ENCODE measurements at places on chromosomes 6 and 20. TPM values are rescaled to one million over a fixed set of nuclear protein-coding genes. Genes with fewer than 3 reads are reported as not detected.

The CNR1 gene
- total RNA-seq = not detected

The KCNQ5 gene
- total RNA-seq = 0.20 TPM

The LINC00237 gene
- not detected for total RNA-seq

The TFAP2A gene
- total RNA-seq = 37.0 TPM

The TOX2 gene
- total RNA-seq = 30.1 TPM

The BLTP3A gene
- 22.3 TPM for total RNA-seq

The TBC1D7 gene
- total RNA-seq = 29.2 TPM

The TSPO2 gene
- not detected for total RNA-seq

DNA sequence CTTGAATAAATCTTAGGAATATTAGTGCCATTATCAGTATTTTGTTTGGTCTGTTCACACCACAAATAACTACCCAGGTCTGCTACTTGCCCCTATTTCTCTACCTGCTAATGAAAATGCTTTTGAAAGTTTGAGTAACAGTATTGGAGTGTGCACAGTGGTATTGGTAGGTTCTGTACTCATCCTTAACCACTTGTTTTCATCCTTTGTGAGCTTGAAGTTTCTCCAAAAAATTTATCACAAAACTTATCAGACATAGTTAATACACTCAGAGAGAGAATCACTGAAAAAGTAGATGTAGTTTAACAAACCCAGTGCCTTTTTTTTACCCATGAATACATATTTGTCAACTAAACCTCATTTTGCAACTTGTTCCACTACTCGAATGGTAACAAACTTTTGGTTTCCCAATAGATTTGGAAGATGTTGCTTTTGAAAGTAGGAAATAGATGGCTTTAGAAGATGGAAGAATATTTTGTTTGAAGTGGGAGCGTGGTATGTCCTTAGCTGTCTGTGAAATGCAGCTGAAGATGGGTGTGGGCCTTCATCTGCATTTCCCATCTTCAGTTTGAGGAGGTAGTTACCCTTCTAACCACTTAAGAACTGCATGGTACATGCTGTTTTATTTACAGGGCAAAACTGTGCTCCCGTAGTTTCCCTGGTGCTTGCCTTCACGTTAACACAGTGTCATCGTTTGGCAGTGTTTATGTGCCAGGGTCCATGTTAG is 9.0 kb downstream of the PTPN1 start:
- DNase-seq = no peak

- DNase-seq = no peak
Measured at GRCh38 chr6:100266494-100267401, 198.0 kb downstream of the SIM1 start.

- DNase-seq = no peak
Measured at GRCh38 chr6:7996538-7997111, 67.6 kb downstream of the BLOC1S5 start.

DNA sequence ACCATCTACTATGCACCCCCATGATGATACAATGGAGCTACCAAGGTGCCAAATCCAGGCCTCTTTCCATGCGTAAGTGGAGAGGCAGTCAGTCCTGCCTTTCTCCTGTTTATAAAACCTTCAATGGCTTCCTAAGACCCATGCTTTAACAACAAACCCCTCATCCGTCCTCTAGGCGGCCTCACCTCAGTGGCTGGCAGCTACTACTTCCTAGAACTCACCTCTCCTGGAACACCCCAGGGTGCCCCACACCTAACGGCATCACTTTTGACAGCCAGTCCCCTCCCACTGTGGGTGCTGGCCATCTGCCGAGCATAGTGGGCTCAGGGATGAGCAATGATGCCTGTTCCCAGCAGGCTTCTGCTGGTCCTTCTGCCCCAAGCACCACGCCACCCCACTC is 80.0 kb upstream of the TAB2 start:
- DNase-seq = no peak

DNA sequence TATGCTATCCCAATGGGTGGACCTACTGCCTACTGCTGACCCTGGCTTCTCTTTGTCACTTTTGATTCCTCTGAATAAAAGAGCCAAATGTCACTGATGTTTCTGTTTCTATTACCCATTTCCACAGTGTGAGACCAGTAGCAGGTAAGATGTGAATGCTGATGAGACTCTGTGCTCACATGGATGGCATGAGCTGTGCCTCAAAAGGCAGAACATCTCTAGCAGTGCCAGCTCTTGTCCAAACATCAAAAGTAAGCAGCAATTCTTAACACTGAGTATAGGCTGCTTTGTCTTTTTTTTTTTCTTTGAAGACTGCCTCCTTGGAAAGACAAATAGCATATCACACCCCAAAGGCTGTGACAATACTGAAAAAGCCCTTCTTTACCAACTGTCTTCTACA is 459.2 kb upstream of the RUNX2 start:
- no peak for DNase-seq

- no peak for DNase-seq
Measured at GRCh38 chr20:57055345-57055744, 211.1 kb downstream of the BMP7 start.

- no peak for DNase-seq
Measured at GRCh38 chr20:38136421-38137245, 28.4 kb downstream of the TGM2 start.

DNA sequence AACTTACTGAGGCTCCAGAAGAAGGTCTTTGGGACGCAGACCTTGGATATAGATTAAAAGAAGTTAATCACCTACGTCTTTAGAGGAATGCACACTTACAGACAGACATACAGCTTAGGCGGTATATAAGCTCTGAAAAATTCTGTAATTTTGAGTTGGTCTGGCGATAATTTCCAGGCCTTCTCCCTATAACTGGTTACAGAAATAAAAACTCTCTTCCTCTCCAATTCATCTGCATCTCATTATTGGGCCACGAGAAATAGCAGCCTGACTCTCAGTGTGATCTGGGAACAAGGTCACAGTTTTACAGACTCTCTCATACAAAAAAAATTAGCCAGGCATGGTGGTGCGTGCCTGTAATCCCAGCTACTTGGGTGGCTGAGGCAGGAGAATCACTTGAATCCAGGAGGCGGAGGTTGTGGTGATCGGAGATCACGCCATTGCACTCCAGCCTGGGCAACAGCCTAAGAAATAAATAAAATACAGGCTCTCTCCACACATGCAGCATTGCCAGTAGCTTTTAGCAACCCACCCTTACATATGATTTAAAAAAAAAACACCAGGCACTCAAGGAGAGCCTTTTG is 4.7 kb downstream of the ZBTB24 start:
- DNase-seq = no peak

DNA sequence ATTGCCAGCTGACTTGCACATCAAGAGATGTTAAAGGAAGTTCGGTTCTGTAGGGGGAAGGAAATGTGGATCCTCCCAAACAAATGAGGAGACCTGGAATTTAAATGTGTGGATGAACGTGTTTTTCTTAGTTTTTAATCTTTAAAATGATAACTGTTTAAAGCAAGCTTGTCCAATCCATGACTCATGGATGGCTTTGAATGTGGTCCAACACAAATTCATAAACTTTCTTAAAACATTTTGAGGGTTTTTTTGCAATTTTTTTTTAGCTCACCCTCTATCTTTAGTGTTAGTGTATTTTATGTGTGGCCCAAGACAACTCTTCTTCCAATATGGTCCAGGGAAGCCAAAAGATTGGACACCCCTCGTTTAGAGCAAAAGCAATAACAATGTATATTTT is 12.6 kb downstream of the TUBB2B start:
- DNase-seq = no peak

GRCh38 chr20:44544263-44544662 is 22.4 kb upstream of the SERINC3 start:
- DNase-seq = no peak

DNA sequence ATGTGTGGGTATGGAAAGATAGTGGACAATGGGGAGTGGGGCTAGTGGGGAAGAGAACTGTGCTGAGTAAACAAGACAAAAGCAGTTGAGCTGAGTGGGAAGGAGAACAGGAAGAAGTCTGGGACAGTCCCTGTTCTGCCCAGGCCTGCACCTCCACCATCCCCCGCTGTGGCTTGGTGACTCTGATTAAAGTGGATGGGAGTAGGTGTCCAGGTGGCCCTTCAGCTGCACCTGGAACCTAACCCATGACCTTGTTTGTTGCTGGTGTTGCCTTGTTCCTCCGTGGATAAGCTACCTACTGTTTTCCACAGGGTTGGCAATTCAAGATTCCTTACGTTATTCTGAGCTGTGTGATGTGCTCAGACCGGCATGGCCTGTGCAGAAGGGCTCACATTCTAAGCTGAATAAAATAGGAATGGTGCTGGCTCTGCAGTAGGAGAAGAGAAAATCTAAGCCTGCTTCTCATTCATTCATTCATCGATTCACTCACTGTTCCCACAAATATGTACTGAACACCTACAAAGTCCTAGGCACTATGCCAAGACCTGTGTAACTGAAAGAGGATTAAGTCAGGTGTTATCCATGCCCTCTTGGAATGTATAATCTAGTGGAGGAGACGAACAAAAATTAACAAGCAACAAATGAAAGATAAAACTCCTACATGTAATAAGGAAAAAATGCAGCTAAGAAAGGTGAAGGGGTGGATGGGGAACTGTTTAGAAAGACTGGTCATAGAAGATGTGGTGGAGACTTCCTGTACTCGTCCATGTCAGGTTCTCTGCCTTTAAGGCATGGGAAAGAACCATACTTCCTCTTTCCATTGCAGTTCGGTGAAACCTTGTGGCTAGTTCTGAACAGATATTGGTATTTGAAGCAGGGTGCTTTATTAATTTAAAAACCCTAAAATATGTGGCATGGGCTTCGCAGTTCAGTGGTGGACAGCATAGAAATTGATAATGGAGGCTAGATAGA is 10.1 kb upstream of the CALHM6 start:
- no peak for DNase-seq

GRCh38 chr20:35891375-35891774 is 62.9 kb downstream of the SCAND1 start:
- DNase-seq = no peak

- DNase-seq = no peak
Measured at GRCh38 chr6:123931928-123932327, 128.3 kb downstream of the NKAIN2 start.

- no peak for DNase-seq
Measured at GRCh38 chr20:61805365-61805764, 260.3 kb downstream of the TAF4 start.

GRCh38 chr6:148239801-148240460 is 102.7 kb upstream of the SASH1 start:
- DNase-seq = no peak

GRCh38 chr6:53984581-53984980 is 126.7 kb upstream of the MLIP start:
- DNase-seq = no peak

- DNase-seq = no peak
Measured at GRCh38 chr6:140970485-140970884, 1162.2 kb upstream of the GJE1 start.

DNA sequence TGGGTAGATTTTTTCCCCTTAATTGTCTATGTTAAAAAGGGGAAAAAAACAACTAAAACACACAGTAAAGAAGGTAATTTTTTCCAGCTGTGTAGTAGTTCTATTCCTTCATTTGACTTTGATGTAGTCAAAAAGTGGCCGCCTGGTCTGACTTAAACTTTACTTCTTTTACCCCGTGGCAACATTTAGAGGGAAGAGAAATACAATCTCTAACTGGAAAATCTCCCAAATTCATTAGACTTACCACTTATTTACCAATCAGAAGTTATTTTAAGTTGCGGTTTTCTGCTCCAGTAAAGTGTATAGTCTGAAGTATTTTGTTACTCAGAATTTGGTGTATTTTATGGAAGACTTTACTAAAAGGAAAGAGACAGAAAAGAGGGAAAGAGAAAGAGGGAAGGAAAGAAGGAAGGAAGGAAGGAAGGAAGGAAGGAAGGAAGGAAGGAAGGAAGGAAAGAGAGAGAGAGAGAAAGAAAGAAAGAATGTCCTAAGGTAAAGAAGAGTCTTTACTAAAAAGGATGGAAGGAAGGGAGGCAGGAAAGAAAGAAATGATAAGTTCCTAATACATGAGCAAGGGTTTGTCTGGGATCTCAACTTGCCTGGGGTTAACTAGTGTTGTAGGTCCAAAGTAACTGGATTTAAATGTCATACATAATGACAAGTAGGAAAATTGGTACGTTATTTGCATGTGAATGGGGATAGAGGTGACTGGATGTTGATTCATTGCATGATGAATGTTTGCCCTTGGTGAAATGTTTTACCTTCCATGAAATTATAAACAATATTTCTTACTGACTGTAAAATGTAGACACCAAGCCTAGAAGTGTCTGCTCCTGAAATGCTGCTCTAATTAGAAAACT is 135.1 kb downstream of the SAMD5 start:
- no peak for DNase-seq

DNA sequence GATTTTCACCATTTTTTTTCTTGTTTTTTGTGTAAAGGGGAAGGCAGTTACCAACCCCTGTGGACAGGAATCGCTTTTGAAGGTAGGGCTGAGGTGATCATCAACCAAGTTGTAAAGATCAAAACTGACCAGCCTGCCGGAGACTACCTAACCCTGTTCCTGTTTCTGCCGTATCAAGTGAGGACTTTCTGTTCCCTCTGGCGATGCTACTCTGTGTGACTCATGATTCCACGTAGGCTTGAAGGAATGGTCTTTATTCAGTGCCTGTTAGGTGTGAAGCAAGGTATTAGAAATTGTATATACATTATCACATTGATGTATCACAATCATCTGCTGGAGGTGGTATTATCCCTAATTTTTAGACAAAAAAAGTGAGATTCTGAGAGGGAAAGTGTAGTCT is 161.3 kb downstream of the SOX4 start:
- peak; percentile 66 for DNase-seq

DNA sequence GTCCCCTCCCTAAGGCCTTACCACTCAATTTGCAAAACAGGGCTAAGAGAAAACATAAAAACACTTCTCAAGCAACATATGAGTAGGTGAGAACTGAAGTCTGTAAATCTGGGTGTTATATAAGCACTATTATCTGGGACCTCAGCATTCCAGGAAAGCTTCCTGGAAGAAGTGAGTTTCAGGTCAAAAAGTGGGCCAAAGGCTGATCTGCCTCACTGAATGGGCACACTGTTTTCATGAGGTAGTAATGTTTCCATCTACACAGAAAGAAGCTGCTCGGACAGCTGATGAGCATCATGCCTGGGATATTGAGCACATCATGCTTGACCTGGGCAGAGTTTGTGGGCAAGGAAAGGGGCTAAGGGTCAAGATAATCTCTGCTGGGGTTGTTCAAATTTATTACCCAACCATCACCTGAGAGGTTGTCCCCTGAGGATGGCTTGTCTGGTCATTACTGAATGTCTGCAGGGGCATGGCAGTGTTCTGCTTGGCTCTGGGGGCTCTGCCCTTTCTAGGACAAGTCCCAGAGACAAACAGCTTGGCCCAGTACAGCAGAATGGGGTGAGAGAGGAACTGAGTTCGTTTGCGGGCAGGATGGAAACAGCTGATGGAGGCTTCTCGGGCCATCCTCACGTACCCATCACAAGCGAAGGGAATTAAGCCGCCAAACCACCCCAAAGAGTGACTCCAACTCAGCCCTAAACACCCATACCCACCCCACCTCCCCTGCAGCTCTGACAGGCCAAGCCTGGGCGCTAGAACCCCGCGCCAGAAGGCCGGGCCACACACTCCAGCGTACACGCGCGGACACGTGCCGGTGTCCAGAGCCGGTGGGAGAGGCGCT is 1.2 kb upstream of the SYNJ2 start:
- DNase-seq = no peak

DNA sequence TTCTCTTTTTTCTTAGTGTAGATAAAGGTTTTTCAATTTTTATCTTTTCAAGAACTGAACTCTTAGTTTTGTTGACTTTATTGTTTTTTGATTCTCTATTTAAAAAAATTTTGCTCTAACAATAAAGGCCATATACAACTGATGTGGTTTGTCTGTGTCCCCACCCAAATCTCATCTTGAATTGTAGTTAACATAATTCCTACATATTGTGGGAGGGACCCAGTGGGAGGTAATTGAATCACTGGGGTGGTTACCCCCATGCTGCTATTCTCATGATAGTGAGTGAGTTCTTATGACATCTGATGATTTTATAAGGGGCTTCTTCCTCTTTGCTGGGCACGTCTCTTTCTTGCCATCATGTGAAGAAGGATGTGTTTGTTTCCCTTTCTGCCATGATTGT is 199.8 kb downstream of the DHX35 start:
- no peak for DNase-seq

Measured in PC-9 (cell line).